ENCODE measurements at places on chromosomes 7 and 10. TPM values are rescaled to one million over a fixed set of nuclear protein-coding genes. Genes with fewer than 3 reads are reported as not detected.

Gene SFXN3
- 17.0 TPM for total RNA-seq

Gene SPRN
- total RNA-seq: 15.1 TPM

GRCh38 chr10:89207181-89207800, at the start of gene CH25H:
Gene CH25H (minus strand): TSS chr10:89207317. CDS start chr10:89207292, 25 bp downstream.
- peak; percentile 59 for DNase-seq

- no peak for DNase-seq
Measured at GRCh38 chr7:33471636-33472242, 342.4 kb downstream of the BBS9 start.

DNA sequence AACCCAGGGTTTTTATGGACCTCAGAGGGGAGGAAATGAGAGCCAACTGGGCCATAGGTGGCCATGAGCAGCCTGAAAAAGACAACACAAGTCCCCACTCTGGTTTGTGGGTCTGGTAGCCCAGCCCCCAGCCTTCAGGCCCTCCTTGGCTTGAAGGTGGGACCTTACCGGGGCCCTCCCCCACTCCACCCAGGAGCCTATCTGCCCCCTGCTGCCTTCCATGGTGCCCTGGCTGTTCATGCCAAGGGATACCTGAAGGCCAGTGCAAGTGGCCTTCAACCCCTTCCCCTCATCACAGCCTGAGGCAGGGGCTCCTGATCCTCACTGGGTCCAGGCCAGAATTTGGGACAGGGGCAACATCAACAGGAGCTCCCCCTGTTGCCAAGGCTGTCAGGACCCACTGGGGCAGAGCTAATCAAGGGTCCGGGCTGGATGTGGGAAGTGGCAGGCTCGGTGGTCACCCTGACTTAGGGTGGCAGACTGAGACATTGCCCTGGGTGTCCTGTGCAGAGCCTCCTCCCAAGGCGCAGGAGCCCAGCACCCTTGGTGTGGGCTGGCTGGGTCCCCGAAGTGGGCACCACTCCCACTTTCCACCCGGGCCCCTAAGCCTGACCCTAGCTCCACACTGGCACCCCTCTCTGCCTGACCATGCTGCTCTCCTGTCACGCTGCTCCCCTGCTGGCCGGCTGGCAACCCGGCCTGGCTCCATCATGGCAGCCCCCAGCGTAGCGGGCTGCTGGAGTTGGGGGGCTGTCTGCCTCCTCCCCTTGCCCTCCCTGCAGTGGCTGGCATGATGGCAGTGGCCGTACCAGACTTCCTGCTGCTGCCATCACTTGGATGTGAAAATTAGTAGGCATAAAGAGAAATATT, 6.4 kb downstream of the WDFY4 start:
- no peak for DNase-seq

Gene NUTM2E
- not detected for total RNA-seq

Gene SVOPL
- not detected for total RNA-seq

- no peak for DNase-seq
Measured at GRCh38 chr7:84108787-84109186, 85.8 kb downstream of the SEMA3A start.

Gene GLI3
- total RNA-seq: 0.22 TPM

GRCh38 chr10:124032971-124033886, 60.2 kb downstream of the CHST15 start:
- no peak for DNase-seq

Gene COL28A1
- total RNA-seq: not detected

DNA sequence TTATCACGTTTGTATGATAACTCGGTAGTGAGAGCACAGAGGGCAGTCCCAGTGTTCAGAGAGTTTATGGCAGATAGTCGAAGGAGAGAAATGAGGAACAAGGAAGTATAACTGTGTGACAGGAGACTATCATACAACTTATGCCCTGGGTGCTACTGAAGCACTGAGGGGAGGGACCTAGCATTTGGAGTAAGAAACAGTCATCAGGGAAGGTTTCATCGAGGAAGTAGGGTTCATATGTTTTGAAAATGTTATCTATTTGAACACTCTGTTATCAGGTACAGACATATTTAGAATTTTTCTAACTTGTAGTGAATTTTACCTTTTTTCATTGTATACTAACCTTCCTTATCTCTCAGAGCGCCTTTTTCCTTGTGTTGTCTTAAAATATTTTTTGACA, 1214.4 kb upstream of the C7orf33 start:
- DNase-seq: no peak

Gene COL1A2
- total RNA-seq: 16.6 TPM

DNA sequence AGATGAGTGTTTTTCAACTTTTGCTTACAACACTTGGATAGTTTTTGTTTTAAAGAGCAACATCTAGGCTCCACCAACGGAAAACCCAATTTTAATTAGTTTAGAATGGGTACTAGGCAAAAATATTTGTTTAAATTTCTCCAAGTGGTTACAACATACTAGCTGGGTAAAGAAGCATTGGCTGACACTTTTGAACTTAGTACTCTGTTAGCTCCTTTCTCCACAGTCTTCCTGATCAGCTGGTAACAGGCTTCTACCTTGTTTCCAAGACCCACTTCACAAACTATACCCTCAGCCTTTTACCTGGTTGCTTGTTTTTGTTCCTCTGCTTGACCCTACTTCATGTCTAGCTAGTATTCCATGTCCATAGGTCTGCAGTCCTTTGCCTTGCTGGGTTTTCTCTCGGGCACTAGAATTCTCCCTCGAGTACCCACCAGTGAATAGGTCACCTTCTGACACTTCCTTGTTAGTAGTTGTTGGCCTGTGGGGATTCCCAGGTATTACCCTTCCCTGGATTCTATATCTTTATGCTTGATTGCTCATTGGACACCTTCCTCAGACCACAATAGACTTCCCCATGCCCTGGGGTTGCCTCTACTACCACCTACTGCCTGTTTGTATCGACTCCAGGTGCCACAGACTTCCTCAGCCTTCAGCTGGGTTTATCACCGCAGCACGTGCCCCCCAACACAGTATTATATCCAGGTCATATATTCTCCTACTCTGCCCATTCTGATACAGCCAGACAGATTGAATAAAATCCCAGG, 42.0 kb downstream of the PRPS1L1 start:
- no peak for DNase-seq

DNA sequence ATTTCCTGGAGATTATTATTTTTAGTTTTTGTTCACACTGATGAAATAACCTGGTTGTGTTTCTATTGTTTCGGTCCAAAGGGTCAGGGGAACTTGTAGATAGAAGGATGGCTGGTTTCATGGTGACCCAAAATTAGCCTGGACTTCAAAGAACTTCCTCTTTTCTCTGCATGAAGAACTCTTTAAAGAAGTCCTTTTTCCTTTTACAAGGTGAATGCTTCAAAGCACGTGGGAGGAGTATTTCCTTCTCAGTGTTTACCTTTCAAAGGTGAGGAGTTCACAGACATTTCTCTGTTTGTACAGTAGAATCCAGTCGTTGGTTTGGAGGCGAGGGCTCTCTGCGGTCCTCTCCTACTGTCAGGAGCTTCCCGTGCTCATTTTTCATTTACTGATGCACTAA, 561.7 kb downstream of the GATA3 start:
- no peak for DNase-seq

DNA sequence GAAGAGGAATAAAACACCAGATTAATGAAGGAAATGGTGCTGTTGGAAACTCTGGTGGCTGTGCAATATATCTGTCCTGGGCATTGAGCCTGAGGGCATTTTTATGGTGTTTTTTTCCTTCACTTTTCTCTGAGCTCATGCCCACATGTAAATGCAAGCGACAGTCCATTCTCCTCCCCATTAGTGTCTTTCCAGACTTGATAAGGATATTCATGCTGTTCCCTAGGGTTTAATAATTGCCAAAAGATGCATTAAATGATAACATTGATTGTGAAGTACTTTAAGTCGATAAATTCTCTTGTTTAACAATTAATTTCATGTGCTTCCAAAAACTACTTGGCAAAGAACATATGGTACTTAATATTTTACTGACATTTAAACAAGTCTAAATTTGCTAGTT, 384.7 kb downstream of the MDFIC start:
- no peak for DNase-seq
